Activated CD4-positive, alpha-beta T cell treated with anti-CD3 and anti-CD28 coated beads for 1 hour (primary cell): ENCODE measurements at places on chromosomes 13 and 19.

DNA sequence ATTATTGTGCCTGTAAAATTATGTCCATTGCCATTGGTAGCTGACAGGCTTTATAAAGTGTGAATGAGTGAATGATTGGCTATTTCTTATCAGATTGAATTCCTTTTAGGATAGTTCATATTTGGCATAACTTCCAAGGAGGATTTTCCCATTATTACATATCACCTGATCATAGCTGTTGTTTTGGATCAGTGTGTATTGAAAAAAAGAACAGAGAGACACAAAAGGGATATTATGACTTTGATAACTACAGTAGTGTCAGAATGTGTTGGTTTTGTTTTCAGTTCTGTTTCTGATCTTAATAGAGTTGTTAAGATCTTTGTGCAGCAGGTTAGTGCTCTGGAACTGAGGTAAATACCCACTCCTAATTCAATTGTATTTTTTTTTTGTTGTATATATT is 103.8 kb downstream of the LRCH1 start:
- DNase-seq: no peak

DNA sequence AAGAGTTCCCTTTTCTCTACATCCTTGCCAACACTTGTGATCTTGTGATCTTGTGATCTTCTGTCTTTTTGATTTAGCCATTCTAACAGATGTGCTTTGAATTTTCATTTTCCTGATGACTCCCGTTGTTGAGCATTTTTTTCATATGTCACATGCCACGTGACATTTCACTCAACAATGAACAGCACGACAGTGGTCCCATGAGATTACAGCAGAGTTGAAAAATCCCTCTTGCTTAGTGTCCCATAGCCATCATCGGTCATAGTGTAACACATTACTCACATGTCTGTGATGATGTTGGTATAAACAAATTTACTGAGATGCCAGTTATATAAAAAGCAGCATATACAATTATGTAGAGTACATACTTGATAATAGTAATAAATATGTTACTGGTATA is 256.1 kb upstream of the OBI1 start:
- DNase-seq: no peak

DNA sequence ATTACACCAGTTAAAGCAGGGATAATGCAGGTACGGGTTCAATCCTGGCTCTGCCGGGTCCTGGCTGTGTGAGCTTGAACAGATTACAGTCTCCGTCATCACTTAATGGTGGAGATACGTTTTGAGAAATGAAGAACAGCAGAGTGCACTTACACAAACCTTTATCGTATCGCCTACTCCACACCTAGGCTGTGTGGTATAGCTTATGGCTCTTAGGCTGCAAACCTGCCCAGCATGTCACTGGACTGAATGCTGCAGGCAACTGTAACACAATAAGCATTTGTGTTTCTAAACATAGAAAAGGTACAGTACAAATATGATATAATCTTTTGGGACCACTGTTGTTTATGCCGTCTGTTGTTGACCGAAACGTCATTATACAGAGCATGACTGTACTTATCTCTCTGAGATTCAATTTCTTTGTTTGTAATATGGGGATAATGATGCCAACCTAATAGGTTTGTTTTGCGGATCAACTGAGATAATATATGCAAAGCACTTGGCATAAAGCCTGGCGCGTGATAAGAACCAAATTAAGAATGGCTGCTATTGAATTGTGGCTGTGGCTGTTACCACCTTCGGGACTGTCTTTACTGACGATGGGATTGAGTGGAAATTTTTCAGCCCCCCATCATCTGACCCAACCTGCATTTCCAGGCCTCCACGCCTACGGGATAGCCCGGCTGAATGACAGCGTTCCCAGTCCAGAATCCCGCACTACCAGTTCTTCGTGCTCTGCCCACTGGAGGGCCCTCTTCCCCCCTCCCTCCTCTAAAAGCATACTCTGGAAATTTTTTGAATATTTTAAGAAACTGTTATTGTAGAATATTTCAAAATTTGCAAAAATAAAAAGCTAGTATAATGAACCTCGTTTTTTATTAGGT is 11.2 kb downstream of the KRTDAP start:
- no peak for DNase-seq

DNA sequence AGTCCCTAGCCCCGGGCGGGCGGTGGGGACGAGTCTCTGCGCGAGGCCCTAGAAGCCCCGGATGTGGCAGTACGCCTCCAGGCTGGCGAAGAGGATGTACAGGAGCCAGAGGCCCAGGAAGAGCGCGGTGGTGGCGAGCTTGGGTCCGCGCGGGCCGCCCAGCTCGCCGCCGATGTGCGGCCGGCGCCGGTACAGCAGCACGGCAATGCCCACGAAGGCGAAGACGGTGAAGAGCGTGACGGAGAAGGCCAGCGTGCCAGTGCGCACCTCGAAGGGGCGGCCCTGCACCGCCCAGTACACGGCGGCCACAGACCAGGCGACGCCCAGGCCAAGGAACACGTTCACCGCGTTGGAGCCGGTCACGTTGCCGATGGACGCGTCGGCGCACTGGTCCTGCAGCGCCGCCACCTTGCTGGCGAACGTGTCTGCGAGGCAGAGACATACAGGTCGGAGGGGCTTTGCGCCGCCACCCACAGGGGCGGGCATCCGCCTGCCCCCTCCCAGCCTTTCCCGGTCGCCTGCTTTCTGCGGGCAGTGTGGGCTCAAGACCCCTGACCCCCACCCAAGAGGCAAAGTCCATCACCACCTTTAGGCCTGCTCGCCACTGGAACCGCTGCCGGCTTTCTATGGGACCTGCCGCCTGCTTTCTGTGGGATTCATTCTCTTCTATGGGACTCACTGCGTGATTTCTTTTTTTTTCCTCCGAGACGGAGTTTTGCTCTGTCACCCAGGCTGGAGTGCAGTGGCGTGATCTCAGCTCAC is 10.9 kb upstream of the MEIS3 start:
- no peak for DNase-seq

DNA sequence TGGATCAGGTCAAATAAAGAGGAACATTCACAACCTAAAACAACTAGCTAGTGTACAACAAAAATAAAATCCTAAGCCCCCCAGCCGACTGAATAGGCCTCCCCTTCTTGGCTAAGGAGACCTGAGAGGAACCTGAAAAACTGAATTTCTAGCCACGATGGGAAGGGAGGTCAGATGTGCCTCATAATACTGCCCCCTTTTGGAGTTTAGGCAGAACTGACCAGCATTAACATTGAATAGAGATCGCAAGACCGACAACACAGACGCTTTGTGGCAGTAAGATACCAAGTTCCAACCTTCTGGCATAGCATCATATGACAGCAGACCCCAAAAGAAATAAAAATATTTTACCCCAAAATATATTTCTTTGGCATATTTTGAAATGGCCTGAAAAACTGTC is 15.9 kb downstream of the CBY2 start:
- no peak for DNase-seq

DNA sequence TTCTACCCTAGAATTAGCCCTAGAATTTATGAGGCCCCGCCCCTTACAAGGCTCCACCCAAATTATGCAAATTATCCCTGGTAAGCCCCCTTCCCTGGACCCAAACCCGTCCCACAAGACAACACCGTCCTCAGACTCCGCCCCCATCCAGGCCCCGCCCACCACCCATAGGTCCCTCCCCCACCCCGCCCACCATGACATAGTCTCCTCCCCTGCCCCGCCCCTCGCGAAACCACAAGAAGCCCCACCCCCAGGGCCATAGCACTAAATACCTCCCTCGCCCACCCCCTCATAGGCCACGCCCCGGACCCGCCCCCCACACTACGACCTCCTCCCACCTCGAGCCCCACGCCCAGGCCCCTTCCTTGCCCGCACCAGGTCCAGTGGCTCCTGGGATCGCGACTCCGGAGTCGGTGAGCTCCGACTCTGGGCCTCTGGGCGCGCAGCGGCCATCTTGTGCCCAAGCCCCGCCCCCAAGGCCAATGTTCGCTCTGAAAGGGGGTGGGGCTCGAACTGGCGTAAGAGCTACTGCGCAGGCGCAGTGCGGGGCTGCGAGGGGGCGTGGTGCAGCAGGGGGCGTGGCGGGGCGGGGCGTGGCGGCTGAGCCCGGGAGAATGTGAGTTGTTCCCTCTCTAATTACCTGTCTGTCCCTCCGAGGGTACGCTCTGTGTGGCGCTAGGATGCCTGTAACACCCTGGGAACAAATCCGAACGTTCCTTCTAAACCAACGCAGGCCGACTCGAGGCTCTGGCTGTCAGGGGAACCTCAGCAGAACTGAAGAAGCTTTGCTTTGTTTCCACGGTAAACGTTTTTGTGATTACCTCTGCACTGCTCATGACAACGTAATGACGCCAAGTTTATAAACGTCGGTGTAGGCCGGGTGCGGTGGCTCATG is at the start of gene ZNF784:
TSS of gene ZNF784 (minus strand) at position 458 of the 895 bp plus-strand sequence. CDS start at position 453, 5 bp downstream.
- DNase-seq: peak; percentile 94

- no peak for DNase-seq
Measured at GRCh38 chr19:12199757-12200419, 37.0 kb downstream of the ZNF136 start.
